ELR (cell line): ENCODE measurements at places on chromosomes 12 and 14.

GRCh38 chr12:101634724-101635123, 40.0 kb downstream of the MYBPC1 start:
- no peak for DNase-seq

- no peak for DNase-seq
Measured at GRCh38 chr12:116695464-116695725, 42.5 kb downstream of the SPRING1 start.

DNA sequence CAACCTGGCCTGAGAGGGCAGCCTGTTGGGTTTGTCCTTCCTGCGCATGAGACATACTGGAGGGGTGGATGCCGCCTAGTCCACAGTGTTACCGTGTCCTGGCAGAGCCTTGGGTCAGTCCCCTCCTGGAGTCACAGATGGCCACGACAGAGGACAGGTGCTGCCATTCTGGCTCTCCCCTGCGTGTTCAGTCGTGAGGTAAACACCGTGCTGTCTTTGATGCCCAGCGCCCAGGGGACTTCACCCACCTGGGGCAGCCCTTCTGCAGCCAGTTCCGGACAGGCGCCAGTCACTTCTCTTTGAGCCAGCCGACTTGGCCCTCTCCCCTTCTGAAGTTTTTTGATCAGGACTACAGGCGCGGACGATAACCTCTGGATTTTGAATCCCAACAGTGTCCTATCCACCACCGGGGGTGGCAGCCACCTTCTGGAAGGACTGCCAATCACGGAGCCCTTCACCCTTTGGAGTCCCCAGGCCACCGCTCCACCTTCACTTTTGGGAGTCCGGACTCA, 933.0 kb downstream of the DIO2 start:
- no peak for DNase-seq

GRCh38 chr12:22014783-22015144, 31.3 kb upstream of the CMAS start:
- DNase-seq, result peak; percentile 12

- no peak for DNase-seq
Measured at GRCh38 chr14:85002846-85003245, 527.1 kb upstream of the FLRT2 start.

- DNase-seq, result peak; percentile 23
Measured at GRCh38 chr12:78406828-78407227, 457.7 kb upstream of the SYT1 start.

DNA sequence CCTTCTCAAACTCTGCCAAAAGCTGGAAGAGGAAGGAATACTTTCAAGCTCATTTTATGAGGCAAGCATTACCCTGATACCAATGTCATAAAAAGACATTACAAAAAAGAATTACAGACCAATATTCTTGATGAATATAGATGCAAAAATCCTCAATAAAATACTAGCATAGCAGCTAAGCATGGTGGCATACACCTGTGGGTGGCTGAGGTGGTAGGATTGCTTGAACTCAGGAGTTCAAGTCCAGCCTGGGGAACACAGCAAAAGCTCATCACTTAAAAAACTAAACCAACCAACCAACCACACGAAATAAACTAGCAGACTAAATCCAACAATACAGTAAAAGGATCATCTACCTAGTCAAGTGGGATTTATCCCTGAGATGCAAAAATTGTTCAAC, 29.6 kb downstream of the A2M start:
- DNase-seq, result no peak

DNA sequence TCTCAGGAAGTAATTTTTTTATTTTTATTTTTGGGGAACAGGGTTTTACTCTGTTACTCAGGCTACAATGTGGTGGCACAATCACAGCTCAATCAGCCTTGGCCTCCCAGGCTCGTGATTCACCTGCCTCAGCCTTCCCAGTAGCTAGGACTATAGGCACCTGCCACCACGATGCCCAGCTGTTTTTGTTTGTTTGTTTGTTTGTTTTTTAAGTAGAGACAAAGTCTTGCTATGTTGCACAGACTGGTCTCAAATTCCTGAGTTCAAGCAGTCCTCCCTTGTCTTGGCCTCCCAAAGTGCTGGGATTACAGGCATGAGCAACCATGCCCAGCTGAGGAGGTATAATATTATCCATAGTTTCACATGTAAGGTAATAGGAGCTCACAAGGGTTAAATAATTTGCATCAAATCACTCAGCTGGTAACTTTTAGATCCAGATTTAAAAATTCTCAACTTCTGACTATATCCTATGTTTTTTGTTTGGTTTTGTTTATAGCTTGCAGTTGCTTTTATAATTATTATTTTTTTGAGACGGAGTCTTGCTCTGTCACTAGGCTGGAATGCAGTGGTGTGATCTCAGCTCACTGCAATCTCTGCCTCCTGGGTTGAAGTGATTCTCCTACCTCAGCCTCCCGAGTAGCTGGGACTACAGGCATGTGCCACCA, 629.3 kb downstream of the DIO2 start:
- DNase-seq, result peak; percentile 70

DNA sequence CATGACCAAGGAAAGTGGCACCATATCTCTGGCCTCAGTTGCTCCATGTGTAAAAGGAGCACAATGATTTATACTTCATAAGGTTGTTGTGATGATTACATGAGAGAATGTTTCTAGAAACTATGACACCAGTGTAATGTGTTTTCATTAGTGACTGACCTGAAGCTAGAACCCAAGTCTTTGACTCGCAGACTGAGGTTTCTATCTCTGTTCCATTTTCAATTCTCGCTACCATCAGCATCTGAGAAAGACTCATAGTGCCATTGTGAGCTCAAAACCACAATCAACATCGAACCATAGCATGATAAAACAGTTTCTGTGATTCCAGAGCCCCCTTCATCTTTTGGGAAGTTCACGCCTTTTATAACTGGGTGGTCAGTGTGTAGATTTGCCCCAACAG, 53.8 kb downstream of the STAB2 start:
- no peak for DNase-seq

- no peak for DNase-seq
Measured at GRCh38 chr12:107844312-107844921, 69.9 kb downstream of the ASCL4 start.

GRCh38 chr14:89370781-89371180, 46.3 kb downstream of the FOXN3 start:
- DNase-seq, result no peak

- DNase-seq, result peak; percentile 55
Measured at GRCh38 chr14:72894623-72895378, 900 bp upstream of the DPF3 start.

DNA sequence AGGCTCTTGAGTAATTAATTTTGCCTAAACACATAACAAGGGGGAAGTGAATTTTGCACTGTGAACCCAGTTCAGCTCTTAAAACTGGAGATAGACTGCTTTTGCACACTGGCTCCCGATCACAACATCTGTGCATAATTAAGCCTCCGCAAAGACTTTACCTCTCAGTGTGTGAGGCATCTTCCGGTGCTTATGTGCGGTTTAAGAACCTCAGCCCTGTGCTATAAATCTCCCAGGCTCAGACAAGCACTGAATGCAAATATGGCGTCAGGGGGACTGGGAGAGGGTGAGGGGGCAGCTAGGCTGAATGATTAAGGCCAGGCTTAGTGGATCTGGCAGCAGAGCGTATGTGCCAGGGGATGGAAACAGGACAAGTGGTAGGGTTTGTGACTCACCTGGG, 103.3 kb downstream of the ADCK1 start:
- DNase-seq, result peak; percentile 35

DNA sequence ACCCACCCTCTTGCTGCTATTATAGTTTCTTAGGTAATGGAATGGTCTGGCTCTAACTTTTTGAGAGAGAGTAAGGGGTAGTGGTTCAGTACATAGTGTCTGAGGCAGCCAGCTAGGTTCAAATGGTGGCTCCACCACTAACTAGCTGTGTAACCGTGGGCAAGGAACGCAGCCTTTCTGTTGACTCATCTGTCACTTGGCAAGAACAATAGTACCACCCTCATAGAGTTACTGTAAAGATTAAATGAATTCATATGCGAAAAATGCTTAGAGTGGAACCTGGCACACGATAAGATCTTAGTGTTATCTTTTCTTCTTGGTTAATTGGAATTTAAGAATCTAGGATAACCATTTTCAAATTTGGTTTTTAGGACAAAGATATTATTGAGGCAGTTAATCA, 14.0 kb downstream of the CCDC62 start:
- DNase-seq, result peak; percentile 41

DNA sequence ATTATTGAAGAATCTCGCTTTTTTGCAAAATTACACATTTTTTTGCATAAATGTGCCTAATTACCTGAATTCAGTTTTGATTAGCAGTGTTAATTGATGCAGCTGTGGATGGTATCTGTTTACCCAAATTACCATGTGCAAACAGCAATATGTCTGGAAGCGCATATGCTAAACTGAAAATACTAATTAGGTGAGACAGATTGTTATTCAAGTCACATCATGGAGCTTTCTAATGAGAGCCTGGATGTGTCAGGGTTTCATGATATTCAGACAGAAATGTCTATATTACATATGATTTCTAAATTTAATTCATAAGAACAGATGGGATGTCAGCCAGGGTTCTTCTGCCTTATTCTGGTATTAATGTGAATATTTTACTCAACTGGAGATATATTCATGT, 74.9 kb downstream of the RMST start:
- no peak for DNase-seq

- DNase-seq, result no peak
Measured at GRCh38 chr12:94768398-94769046, 118.2 kb upstream of the TMCC3 start.

DNA sequence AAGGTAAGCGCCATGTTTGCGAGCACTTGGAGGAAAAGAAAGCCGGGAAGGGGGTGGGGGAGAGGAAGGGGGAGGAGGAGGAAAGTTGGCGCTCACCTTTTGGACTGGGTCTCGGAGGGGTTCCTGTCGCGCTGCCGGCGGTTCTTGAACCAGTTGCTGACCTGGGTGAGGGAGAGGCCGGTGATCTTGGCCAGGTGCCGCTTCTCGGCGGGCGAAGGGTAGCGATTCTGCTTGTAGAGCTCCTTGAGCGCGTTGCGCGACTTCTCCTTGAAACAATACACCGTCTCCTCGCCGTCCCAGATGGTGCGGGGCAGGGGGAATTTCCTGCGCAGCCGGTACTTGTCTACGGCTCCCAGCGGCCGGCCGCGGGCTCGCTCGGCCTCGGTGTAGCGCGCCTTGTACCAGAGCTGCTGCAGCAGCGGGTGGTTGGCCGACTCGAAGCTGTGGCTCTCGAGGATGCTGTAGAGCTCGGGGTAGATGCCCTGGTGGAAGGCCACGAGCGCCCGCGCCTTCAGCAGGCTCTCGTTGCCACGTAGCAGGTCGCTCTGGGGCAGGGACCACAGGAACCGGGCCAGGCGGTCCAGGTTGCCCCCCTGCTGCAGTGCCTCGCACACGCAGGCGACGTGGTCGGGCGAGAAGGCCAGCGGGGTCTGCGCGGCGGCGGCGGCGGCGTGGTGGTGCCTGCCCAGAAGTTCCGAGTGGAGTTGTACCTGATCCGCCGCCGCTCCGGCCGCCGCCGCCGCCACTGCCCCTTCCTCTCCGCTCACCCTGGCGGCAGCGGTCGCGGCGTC, 840 bp downstream of the SIX4 start:
- peak; percentile 69 for DNase-seq

DNA sequence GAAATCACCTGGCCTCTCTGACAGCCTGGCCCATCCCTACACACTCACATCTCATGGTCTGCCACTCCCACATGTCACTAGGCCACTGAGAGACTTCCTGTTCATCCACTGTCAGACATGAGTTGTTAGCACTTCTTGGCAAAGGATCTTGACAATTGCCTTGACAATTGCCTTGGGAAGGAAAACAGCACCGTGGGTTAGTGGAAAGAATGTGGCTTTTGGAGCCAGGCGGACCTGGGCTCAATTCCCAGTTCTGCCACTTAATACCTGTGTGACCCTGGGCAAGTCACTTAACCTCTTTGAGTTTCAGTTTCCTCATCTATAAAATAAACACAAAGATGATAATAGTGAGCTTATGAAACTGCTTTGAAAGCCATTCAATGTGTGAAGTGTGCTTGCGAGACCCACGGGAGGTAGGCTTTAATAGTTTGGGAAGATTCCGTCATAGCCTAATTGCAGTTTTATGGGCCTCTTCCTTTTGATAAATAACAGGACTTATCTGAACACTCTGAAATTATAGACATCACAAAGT, 250.4 kb downstream of the C12orf75 start:
- no peak for DNase-seq

GRCh38 chr12:116558280-116559161, 660 bp upstream of the MAP1LC3B2 start:
- DNase-seq, result no peak

DNA sequence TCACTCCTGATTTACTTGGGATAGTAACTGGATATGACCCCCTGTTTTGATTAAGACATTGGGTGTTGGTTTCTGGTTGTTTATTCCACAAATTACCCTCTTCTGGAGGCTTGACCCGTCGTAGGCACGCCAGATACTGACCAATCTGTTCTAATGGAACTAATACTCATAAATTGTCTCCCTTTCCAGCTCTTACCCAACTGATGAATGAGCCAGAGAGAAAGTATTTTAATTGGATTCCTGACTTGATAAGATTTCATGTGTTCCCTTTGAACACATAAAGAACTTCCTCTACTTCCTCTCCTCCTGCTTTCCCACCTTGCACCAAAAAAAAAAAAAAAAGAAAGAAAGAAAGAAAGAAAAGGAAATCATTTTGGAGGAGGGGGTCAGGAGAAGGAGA, 340.9 kb downstream of the PCNX1 start:
- DNase-seq, result no peak

- peak; percentile 17 for DNase-seq
Measured at GRCh38 chr14:32457213-32457920, 128.3 kb downstream of the AKAP6 start.

GRCh38 chr12:50333441-50333840, 50.1 kb upstream of the LIMA1 start:
- DNase-seq, result no peak

- peak; percentile 32 for DNase-seq
Measured at GRCh38 chr12:122111089-122111641, 32.6 kb downstream of the MLXIP start.

DNA sequence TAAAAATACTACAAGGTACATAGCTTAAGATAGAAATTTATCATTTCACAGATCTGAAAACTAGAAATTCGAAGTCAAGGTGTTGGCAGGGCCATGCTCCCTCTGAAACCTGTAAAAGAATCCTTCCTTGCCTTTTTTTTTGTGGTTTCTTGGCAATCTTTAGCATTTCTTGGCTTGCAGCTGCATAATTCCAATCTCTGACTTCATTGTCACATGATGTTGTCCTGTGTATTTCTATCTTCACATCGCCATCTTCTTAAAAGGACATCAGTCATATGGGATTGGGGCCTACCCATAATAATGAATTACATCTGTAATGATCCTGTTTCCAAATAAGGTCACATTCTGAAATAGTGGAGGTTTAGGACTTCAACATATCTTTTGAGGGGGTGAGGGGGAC, 250.4 kb downstream of the TMTC2 start:
- no peak for DNase-seq

GRCh38 chr12:1706632-1706980, 15.7 kb downstream of the ADIPOR2 start:
- DNase-seq, result no peak

DNA sequence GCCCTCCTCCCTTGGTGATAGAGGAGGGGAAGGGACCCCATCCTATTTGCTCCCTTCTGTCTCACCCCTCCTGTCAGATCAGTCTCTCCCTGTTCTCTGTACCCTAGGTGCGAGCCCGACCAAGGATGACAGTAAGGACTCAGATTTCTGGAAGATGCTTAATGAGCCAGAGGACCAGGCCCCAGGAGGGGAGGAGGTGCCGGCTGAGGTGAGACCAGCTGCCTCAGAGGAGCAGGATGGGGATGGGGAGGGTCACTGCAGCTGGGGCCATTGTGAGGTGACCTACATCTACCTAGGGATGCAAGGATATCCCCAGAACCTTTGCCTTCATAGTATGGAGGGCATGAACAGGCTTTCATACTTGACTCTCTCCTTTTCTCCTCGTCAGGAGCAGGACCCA, 22.2 kb downstream of the AGAP2 start:
- DNase-seq, result no peak

GRCh38 chr12:19287302-19287701, 152.0 kb upstream of the AEBP2 start:
- peak; percentile 6 for DNase-seq
